Mesendoderm (in vitro differentiated cells): ENCODE measurements at places on chromosomes 6 and 20.

DNA sequence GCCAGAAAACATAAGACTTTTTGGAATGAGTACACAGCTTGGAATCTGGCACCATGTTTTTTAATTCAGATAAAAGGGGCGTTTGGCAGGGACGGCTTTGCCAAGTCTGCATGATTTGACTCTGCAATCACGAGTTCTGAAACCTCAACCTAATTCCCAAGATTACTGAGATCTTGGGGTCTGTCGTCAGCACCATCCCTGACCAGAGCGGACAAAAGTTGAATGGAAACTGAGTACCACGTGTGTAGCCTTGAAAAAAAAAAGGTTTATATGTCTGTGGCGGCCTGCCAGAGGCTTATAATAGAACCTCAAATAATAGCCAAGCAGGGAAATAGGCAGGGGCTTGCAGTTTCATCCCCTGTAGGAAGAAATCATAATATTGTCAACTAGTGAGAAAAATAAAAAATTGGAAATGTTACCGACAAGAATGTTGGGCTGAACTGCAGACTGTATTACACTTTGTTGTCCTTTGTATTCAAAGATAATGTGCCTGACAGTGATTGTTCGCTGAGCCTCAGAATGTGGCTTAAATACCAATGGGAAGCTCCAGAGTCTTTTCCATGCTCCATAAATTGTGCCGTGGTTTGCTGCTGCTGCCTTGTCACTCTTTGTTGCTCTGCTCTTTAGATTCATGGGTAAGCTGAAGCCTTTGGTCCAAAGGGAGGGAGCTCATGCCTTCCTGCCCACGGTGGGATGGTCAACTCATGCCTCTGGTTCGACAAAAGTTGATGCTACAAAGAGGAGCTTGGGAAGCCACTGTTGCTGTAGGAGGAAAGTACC is 118.8 kb upstream of the ARID1B start:
- DNase-seq, result peak; percentile 19

DNA sequence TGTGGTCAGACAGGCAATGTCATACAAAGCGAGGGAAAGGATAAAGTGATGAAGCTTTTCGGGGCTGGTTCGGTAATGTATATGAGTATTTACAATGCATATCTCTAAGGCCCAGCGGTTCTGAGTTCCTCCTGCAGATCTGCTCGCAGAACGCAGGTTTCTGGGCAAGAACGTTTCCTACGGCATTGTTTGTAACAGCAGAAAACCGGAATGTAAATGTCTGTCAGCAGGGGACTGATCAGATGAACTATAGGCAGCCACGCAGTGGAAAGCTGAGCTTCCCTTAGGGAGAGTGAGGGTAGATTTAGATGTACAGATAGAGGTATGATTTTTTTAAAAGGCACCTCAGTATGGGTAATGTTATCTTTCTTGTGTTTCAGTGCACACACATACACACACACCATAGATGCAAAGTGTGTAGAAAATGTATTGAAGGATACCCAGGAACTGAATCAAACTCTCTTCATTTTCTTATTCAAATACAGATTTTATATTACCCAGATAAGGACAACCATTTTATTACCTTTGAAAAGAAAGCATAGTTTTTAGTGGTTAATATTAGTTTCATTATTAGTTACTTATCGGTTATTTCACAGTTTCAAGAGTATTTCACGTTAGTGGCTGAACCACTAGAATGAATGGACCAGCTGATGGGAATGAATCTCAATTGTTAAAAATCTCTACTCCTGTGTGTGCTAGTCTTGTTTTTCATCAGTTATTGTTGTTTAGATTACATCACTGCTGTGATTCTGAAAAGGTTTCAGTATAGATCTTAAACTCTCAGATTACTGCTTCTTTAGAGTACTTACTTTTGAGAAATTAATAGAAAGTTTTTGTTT is 56.2 kb downstream of the SNX9 start:
- peak; percentile 47 for DNase-seq

- no peak for DNase-seq
These were observed 18.7 kb downstream of the SAMD5 start for GRCh38 chr6:147527197-147527596.

GRCh38 chr6:77686931-77687330 is 34.1 kb downstream of the MEI4 start:
- DNase-seq, result no peak

GRCh38 chr6:4820704-4821276 is 44.6 kb downstream of the CDYL start:
- DNase-seq, result no peak

DNA sequence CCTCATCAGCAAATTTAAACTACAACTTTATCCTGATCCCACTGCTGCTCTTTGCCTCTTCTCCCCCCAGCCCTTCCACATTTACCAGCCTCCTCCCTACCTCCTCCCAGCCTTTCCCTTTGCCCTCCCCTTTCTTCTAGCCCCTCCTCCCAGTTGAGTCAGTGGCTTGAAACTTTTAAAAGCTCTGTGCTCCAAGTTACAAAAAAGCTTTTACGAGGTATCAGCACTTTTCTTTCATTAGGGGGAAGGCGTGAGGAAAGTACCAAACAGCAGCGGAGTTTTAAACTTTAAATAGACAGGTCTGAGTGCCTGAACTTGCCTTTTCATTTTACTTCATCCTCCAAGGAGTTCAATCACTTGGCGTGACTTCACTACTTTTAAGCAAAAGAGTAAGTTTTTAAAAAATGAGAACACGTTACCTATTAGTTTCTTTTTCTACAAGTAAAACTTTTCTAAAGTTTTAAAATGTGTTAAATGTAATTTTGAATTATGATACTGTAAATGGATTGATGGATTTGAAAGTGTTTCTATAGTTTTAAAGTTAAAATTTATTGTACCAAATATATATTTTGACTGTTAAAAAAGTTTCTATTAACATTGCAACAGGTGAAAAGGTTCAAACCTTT is at the start of gene GJA1:
Gene GJA1 (plus strand): TSS at position 203 of the 626 bp plus-strand sequence. CDS start 11,202 bp downstream, outside the sequence.
- peak; percentile 97 for DNase-seq

DNA sequence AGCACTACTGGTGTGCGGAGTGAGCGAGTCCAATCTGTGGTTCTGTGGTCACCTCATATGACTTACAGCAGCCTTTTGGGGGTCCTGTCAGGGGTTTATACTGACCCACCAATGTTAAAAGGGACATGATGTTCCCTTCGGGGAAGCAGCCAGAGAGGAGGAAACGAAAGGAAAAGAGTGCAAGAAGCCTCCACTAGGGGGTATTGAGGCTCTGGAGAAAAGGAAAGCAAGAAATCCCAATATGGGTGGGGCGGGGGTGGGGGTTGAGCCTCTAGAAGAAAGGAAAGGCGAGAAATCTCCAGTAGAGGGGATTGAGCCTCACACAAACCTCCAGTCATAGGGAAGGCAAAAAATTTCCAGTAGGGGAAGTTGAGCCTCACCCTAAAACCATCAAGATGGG is 249.3 kb upstream of the ECI2 start:
- DNase-seq, result no peak

DNA sequence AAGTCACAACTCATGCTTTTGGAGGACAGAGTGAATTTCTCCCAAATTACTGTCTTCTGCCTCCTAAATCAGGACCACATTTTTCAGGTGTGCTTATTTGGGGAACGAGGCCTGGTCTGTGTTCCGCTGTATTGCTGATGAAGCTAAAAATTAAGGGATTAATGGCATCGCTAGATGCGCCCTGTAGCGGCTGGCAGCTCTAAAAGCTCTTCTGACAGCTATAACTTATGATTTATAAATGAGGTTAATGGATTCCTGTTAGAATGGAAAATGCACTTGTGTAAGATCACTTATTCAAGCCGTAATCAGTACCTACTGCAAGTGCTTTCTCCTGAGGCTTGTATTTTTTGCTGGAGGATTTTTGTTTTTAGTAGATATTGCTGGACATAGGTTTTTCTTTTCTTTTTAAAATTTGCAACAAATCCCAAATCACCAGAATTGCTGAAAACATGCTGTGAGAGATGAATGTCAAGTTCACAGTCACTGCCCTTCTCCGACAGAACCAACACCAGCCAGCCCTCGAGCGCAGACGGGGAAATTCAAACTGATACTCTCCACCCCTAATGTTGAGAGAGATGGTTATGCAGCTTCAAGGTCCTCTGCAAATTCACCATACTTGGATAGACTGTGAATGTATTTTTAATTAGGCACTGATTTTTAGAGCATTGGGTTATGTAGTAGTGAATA is 49.1 kb downstream of the AKAP12 start:
- no peak for DNase-seq

- DNase-seq, result no peak
These were observed 25.4 kb upstream of the CCN2 start for GRCh38 chr6:131976545-131977061.

GRCh38 chr6:144867761-144868160 is 582.6 kb downstream of the UTRN start:
- no peak for DNase-seq
